ENCODE measurements at places on chromosomes 6 and 20.

- no peak for DNase-seq
Measured at GRCh38 chr6:32568561-32568960, 21.1 kb downstream of the HLA-DRB1 start.

GRCh38 chr20:34190679-34191090 lies 50.5 kb upstream of the ASIP start:
- peak; percentile 6 for DNase-seq

DNA sequence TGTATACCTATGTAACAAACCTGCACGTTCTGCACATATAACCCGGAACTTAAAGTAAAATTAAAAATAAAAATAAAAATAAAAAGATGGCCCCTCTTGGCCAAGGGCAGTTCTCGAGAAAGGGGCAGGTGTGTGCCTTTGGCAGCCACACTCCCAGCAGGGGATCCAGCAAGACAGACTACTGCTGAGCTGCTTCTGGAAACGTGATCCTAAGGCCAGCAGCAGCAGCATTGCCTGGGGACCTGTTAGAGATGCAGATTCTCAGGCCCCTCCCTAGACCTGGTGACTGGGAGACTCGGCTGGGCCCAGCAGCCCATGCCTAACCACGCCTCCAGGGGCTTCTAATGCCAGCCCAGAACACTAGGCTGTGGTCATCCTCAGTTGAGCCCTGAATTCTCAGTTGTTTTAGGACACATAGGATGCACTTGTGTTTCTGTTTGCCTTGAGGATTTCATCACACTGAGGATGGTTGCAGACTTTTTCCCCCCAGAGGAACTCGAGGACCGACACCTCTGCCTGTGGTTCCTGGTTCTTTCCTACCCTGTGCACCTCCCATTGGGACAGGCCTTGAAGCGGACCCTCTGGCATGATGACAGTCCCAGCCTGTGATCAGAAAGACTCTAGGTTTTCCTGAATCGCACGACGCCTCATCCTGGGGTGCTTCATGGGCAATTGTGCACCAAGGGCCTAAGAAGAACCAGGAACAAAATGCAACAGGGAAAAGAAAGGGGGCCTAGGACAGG lies 105.9 kb downstream of the TOX2 start:
- DNase-seq, result no peak

- DNase-seq, result no peak
Measured at GRCh38 chr20:34369265-34369664, 6.2 kb downstream of the ITCH start.

- no peak for DNase-seq
Measured at GRCh38 chr6:53302678-53303360, 45.9 kb downstream of the ELOVL5 start.

DNA sequence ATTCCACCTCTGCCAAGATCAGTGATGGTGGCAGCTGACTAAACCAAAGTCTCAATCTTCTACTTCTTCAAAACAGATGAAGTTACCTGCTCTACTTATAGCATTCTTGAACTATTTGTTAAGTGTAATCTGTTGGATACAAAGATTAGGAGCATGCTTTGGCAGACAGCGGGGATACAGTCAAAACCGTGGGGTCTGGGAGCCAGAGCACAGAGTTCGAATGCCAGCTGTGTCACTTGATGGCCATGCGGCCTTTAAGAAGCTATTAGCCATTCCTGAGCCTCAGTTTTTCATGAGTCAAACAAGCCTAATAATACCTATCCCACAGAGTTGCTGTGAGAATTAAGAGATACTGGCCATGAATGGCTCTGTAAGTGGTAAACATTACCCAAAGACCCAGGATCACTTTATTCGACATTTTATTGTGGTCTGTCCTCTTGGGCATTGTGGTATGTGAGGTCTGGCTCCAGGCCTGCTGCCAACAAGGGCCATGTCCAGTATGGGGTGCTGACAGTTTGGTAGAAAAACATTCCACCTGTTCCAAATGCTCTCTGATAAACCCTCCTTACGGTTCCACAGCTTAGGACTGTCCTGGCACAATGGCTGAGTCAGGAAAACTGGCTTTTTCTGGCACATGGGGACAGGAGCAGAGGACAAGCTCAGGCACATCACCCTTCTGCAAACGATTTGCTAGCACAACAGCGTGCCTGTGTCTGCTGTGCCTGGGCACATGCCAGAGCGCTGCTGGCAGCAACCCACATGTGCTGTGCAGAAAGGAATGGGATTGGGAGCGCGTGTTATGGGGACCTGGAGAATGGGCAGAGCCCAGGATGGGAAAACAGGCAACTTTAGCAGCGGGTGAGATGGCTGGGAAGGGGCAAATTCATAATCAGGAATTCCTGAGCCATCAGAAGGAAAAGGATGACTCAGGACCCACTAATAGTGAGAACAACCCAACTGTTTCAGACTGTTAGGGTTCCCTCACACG lies 15.7 kb upstream of the FAM83C start:
- DNase-seq, result peak; percentile 7

DNA sequence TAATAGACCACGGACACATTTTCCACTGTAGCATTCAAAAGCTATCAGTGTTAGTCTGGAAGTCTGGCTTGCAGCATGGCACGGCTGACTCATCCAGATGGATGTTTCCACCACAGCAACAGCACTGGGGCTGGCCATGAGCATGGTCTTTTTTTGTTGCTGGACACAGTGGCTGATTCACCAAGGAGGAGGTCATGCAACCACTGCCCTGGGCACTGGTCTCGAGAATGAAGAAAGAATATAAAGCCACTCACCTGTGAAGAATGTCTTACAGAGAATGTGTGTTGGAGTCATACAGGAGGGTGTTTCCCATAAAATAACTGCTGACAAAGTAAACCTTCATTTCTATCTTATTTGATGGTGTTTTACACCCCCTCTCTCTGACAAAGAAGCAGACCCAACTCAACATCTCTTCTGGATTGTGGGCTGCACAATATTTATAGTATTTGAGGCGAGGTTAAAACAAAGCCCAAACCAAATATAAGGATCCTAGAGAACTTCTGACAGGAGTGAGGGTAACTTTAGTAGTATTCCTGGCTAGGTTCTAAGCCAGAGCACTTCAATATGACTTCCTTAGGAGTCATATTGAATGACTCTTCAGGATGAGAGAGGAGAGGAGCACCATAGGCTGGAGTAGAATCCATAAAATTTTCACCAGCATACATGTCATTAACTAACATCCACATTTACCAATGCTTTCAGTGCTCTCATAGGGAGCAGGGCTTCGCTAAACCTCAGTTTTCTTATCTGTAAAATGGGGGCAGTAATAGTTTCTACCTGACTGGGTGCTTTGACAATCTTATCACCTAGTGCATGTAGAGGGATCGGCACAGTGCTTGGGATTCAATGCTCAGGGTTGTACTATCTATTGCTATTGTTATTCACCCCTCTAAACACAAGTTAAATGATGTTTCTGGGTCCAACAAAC lies 121.4 kb downstream of the KIF13A start:
- DNase-seq, result peak; percentile 50

DNA sequence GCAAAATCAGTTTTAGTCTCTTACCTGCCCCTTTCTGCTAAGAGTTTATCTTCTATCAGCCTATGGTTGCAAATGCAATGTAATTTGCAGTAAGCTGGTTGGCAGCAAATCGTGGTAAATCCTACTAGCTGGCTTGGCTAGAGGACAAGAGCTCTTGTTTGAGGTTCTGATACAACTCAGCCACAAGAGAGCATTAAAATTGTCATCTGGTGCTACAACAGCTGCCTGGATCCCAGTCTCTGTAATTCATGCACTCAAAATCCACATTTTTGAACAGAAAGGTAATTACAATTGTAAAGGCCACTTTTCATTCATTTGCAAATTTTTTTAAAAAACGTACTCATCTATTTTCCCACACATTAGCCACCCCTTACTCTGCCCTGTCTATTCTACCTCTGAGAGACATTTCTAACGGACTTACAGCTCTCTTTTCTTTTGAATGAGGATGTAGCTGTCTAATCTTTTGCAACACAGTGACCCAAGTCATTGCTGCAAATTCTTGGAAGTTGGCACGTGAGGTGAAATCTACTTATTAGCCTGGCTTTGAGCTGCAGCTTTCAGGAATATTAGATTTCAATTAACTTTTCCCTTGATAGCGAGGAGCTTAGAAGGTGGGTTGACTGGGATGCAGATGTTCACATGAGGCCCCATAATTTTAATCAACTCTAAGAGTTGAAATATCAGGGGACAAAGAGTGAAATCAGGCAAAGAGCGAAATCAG lies 54.0 kb upstream of the FAM184A start:
- no peak for DNase-seq

DNA sequence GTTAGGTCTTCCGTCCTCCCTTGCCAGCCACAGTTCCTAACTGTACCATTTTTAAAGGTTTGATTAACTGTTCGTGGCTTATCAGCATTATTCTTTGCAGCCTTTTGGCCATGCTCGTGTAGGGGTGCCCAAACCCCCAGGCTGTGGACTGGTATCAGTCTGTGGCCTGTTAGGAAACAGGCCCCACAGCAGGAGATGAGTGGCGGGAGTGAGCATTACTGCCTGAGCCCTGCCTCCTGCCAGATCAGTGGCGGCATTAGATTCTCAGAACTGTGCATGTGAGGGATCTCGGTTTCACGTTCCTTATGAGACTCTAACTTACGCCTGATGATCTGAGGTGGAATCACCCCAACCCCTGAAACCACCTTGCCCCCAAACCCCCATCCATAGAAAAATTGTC lies 79.3 kb downstream of the TBC1D7 start:
- no peak for DNase-seq

- no peak for DNase-seq
Measured at GRCh38 chr20:59139998-59140397, 23.6 kb upstream of the ZNF831 start.

GRCh38 chr6:16216501-16217155 lies 21.8 kb upstream of the GMPR start:
- no peak for DNase-seq

DNA sequence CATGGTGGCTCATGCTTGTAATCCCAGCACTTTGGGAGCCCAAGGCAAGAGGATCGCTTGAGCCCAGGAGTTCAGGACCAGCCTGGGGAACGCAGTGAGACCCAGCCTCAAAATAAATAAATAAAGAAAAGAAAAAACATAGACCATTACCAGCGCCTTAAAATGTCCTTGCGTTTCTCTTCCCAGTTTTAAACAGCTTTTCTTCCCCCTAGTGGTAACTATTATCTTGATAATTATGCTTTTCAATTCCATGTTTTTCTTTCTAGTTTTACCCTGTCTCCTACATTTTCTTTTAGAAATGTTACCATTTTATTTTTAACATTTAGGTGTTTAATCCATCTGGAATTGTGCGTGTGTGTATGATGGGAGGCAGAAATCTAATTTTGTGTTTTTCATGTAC lies 24.4 kb downstream of the DNAH8 start:
- DNase-seq, result no peak

DNA sequence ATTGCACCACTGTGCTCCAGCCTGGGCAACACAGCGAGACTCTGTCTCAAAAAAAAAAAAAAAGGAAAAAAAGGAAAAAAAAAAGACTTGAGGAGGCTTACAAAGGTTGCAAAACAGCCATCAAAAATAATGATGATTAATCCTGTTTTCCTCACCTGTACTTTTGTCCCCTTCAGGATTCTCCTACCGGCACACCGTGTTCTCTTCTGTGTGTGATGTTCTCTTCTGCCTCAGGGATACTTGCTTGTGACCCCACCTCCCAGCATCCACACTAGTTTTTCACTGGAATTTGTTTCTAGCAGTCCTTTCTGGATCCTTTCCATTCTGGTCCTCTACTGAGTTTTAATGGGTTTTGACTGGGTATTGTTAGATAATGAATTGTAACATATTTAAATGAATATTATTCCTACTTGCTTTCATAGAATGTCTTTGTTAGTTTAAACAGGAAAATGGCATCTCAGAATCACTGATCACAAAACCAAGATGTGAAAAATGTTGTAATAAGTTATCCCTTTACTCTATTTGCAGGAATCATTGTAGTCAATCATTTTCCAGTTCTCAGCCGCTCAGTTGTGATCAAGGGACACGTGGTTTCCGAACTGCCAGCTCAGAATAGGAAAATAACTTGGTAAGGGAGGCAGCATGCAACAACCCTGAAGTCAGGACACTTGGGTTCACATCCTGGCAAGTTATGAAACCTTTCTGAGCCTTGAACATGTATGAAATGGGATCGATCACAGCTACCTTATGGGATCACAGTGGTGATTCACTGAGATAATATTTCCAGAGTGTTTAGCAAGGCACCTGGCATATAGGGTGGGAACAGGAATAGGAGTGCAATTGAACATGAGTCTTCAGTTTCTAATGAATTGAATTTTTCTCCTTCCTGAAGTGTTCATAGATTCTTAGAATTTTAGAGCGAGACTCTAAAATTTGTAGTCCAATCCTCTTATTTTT lies 8.5 kb downstream of the C6orf89 start:
- no peak for DNase-seq

- no peak for DNase-seq
Measured at GRCh38 chr20:42986143-42986773, 203.4 kb downstream of the PTPRT start.

- peak; percentile 74 for DNase-seq
Measured at GRCh38 chr20:32652739-32653526, 20.8 kb downstream of the C20orf203 start.

- peak; percentile 96 for DNase-seq
Measured at GRCh38 chr6:36594029-36594815, at the start of gene SRSF3. Gene SRSF3 (plus strand): TSS chr6:36594362. CDS start chr6:36596763, 2,401 bp downstream.

- DNase-seq, result no peak
Measured at GRCh38 chr6:14925025-14925698, 320.7 kb upstream of the JARID2 start.

DNA sequence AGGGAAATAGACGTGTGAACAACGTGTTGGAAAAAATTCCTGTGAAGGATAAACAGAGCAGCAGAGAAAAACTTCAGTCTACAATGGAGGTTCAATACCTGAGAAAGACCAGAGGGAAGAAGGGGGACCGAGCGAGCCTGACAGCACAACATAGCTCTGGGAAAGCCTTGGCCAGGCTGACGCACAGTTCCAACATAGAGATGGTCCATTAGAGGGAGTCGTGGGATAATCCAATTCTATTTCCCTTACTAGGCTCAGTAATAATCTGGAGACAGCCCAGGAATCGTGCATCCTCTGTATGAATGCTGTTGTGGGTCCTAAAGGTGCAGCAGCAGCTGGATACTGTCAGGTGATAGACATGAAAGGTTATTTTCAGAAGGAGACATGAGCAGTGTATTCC lies 370.8 kb upstream of the BTBD3 start:
- no peak for DNase-seq

DNA sequence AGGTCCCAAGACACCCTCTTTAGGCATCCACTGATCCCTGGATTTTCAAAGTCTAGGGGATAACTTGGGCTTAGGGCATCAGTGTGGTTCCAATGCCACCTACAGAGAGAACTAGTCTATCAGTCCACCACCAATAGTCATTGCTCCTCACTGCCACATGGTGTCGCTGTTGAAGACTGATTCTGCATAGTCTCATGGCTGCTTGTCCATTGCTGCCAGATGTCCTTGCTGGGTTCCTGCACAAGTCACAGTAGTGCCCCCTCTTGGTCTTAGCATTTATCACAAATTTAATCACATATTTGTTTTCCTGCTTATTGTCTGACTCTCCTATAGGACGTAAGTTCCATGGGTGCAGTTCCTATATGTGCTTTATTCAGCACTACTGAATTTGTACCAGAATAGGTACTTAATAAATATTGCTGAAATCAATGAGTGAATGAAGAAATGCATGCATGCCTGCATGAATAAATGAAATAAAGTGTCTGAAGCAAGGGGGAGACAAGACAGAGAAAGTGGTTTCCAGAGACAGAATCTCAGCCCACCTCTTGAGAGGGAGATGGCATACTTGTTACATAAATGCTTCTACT lies 45.9 kb upstream of the RALY start:
- DNase-seq, result no peak

GRCh38 chr6:149489967-149490366 lies 5.2 kb upstream of the ZC3H12D start:
- no peak for DNase-seq
